ENCODE measurements at places on chromosomes 12 and 14.
A peak's percentile ranks its signal among the peaks of the same experiment; 100 is the strongest.

DNA sequence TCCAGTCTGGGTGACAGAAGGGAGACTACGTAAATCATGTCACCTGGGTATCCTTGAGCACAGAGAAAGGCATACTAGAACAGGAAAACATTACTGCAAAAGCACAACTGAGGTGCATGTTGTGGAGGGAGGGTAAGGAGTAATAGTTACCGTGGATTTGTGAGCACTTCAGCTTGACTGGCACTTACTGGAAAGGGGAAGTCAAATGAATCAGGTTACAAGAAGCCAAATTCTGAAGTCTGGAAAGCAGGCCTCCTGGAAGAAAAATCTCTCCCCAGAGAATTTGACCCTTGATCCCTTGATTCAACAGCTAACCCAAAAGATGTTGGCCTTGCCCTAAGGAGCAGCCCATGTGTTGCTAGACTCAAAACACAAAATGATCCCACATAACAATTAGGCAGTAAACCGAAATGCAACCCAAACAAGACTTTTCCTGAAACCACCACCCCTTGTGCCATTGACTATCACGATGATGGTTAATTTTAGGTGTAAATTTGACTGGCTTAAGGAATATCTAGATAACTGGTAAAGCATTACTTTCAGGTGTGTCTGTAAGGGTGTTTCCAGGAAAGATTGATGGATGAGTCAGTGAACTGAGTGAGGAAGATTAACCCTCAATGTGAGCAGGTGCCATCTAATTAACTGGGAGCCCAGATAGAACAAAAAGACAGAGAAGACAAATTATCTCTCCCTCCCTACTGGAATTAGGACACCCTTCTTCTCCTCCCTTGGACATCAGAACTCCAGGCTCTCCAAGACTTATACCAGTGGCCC lies 108.8 kb downstream of the SLC25A21 start:
- no peak for DNase-seq

DNA sequence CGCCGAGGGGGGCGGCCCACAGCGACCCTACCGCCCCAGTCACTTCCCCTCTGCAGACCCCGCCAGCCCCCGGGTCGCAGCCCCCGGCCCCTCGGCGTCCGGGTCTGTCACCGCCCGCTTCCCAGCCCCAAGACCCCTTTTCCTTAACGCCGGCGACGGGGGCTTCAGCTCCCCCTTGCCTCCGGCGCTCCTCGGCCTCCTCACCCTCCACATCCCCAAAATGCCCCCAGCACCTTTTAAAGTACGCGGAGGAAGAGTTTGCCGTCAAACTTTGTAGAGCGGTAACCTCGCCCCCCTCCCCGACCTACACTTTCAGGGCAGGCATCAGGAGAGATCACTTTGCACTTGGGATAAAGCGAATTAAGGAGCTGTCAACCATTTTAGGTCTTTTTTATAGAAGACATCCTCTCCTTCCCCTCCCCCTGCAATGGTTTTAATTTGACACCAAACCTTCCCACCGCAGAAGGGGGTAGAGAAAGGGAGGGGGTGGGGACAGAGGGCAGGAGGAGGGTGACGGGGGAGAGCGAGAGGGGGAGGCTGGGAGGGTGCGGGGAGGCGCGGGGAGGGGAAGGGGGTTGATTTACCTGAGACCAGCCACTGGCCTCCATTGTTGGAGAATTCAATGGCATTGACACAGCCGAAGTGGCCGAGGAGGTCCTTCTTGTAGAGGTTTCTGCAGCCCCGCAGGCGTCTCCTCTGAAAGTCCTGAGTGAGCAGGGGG lies 578 bp downstream of the DCAF5 start:
- DNase-seq = no peak

- DNase-seq = no peak
Measured at GRCh38 chr14:22097586-22098292, 424.1 kb upstream of the OR4E1 start.

DNA sequence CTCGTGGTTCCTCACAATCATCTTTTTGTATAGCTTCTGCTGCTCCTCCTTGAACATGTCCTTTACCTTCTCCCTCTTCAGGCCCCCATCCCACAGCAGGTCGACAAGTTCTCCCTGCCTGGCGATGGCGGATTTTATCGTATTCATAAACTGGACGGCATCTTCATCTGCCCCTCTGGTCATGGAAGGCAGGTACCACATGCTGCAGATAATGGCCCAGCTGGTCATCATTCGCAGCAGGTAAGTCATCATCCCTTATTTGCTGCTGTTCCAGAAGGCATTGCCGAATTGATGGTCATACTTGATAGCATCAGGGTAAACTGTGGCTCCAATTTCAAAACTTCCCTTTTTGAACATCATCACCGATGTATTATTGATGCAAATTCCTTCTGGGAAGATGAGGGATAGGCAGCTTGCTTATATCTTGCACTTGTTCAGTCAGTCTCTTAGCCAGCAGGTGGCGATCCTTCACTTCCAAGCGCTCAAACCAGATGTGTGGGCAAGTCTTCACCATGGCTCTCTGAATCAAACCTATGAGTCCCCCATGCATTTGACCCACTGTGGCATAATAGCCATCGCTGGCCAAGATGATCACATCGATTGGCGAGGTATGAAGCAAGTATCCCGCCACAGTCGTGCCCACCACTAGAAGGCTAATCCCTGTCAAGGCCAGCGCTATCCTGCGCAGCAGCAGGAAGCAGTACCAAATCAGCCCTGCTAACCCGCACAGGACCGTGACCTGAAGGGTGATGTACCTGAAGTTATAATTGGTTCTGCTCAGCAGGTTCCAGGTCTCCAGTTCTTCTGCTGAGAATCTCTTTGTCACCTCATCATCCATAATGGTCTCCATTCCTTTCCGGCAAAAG lies 381.5 kb upstream of the STXBP6 start:
- DNase-seq = no peak

- no peak for DNase-seq
Measured at GRCh38 chr12:25502596-25502995, 50.5 kb downstream of the LMNTD1 start.

DNA sequence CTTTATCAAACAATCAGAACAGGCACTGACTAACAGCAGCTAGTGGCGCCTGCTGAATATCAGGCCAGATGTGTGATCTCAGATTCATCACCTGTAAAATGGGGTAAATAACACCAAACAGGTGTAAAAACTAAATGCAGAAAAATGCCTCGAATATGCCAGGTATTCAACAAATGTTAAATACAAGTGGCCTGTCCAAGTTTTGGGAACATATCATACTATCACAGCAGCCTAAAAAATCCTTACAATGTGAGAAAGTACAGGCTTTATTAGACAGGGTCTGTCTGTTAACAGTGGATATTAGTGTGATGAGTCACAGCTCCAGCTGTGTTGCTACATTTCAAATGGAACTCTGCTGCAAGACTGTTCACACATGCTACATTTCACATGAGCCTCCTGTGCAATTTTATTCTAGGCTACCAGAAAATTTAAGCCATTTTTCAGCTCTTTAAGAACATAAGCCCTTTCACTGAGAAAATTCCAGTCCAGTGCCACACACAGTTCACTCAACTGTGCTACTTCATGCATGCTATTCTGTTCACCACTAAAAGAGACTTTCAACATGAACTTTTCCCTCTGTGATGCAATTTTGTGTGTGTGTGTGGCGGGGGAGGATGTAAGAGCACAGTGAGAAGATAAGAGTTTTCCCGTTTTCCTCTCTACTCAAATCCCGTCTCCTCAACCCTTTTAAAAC lies 56.7 kb downstream of the MSRB3 start:
- DNase-seq = no peak

GRCh38 chr12:62331306-62331705 lies 71.1 kb downstream of the USP15 start:
- no peak for DNase-seq

- DNase-seq = no peak
Measured at GRCh38 chr12:87985069-87985675, 44.0 kb downstream of the C12orf50 start.

GRCh38 chr12:128840862-128841468 lies 12.3 kb upstream of the GLT1D1 start:
- DNase-seq = no peak

DNA sequence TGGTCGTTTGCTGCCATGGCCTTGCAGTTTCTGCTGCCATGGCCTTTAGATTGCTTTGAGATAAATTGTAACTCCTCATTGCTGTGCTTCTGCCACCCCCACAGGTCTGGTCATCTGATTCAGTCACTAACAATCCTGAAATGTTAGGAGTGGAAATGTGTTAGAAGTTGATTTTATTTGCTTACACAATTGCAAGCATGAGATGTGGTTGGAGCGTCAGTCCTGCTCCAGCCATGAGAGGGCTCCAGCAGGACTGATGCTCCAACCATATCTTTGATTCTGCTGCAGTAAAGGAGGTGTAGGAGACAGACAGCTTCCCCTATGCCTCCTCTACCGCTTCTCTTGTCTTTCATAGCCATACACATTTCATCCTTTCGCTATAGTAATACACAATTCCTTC lies 226.8 kb upstream of the RGS6 start:
- no peak for DNase-seq

DNA sequence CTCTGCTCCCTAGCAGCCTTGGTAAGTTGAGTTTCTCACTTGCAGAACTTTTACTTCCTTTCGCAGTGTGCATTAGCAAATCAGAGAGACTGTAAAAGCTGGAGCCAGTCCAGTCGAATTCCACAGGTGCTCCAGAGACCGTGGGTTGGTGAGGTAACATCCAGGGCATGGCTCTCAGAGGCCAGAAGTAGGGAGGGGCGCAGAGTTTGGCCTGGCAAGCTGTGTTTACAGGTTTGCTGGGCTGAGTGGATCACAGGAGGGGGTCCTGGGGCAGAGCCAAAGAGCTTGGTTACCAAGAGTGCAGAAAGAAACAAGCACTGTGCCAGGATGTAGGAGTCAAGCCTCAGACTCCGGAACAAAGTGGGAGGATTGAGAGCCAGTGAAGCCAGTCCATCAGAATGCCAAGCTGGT lies 10.2 kb upstream of the BHLHE41 start:
- no peak for DNase-seq

- DNase-seq = no peak
Measured at GRCh38 chr14:89807892-89808291, 146.6 kb downstream of the EFCAB11 start.

- DNase-seq = no peak
Measured at GRCh38 chr12:102690253-102690652, 209.9 kb upstream of the IGF1 start.

GRCh38 chr14:103451401-103451800 lies 66.2 kb downstream of the MARK3 start:
- DNase-seq = no peak

DNA sequence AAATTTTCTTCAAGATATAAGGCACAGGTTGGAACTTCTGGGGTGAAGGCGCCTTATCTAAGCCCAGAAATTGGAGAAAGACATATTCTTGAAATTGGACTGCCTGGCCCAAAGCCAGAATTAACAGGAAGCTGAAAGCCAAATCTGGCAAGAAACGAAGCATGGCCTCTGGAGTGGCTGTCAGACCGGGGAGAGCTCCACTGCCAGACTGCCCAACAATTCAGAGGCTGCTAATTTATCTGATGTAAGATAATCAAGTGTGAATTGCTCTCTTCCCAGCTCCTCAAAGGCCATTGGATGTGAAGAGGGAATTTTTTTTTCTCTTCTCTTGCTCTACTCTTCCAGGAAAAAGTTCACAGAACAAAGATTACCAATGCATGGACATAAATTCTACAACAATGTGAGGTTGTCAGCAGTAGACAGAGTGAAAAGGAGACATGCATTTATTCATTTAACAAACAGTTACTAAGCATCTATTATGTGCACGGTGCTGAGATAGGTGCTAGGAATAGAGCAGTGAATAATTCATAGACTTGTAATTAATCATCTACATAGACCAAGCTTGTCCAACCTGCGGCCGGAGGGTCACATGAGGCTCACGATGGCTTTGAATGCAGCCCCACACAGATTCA lies at the start of gene GDF3:
GDF3 (minus strand) TSS at position 210 of the 632 bp plus-strand sequence; CDS start at position 163, 47 bp downstream.
- DNase-seq = no peak

DNA sequence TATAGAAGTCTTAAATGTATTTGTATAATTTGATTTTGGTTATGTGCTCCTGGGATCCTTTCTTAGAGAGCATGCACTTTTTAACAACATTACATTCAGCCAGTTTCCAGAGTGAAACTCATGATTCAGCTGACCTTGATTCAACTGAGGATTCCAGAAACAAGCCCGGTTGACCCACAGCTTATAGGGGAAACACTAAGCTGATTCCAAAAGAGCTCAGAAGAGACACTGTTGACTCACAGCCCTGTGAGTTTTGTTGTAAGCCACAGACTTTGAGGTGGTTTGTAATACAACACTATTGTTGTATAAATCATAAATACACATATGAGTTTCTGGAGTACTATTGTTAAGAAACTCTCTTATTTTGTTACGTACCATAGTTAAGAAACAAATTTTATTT lies 133.8 kb upstream of the MGAT4C start:
- DNase-seq = no peak

DNA sequence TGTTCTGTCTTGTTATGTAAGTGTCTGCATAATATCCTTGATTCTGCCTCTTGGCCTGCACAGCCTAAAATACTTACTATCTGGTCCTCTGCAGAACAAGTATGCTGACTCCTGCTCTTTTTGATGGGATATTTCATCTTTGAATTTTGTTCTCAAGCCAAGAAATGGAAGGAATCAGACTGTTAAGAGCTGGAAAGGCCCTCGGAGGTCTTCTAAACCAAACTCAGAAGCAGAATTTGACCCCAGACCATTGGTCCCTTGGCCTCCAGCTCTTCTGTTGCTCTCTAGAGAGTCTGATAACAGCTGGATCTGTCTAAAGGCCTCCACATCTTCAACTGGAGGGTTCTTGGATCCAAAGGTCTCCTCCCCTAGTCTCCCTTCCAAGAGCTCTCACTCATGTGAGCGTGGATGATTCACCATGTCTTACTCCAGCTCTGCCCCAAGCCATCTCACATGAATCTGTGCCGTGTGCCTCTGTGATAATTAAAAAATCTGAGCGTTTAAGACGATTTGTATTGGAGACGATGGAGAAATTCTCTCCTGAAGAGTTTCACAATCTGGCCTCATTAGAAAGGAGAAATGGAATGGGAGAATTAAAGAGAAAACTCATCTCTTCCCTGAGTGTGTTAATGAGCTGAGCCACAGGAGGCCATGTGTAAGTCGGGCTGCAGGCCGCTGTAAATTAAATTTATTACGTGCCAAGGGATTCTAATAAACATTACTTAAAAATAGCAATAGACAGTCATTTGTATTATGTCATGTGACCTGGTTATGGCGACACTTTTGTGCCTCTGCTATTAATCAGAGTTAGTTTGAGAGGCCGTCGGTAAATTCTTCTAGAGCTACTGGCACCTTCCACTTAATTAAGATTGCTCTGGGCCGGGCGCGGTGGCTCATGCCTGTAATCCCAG lies 15.4 kb upstream of the PRIMA1 start:
- DNase-seq = no peak

- DNase-seq = peak; percentile 61
Measured at GRCh38 chr14:74217672-74218448, 21.4 kb upstream of the VSX2 start.

GRCh38 chr12:93061473-93062419 lies 132.7 kb upstream of the EEA1 start:
- no peak for DNase-seq

DNA sequence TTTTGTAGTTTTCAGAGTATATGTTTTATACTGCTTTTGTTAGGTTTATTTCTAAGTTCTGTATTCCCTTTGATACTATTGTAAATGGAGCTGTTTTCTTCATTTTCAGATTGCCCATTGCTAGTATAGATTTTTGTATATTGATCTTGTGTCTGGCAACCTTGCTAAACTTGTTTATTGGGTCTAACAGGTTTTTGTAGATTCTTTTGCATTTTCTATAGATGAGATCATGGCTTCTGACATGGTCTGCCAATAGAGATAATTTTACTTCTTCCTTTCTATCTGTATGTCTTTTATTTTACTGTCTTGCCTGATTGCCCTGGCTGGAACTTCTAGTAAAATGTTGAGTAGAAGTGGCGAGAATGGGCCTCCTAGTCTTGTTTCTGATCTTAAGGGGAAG lies 40.3 kb downstream of the ANKRD9 start:
- no peak for DNase-seq
